ENCODE measurements at places on chromosomes 16 and 17.
A peak's percentile ranks its signal among the peaks of the same experiment; 100 is the strongest.

- no peak for ATAC-seq
Observed at GRCh38 chr16:1450218-1450617, 5.9 kb upstream of the CCDC154 start.

- ATAC-seq, result no peak
Observed at GRCh38 chr17:80177986-80178595, 8.3 kb downstream of the CARD14 start.

- no peak for ATAC-seq
Observed at GRCh38 chr16:85127379-85127723, 15.1 kb upstream of the CIBAR2 start.

GRCh38 chr16:53773150-53773846, 69.3 kb downstream of the FTO start:
- no peak for ATAC-seq

DNA sequence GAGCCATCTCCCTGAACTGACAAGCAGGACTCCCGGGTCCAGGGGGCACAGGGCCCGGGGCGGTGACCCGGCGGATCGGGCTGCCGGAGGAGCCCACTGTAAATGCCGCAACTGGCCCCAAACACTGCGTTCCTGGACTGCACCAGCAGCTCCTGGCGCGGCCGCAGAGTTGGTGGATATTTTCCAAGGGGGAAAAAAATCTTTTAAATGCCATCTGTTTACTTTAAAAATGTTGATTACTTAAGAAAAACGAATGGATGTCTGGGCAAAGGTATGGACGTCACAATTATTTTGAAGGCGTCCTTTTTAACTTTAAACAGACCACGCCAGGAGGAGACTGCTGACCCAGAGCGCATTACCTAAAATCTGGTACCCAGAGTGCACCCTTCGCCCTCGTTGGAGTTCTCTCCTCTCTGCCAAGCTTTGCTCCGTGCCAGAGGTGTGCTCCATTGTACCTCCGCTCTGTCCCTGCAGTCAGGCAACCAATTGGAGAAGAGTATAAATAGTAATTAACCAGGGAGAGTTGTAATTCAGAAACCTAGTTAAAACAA, 3.4 kb downstream of the HS3ST3B1 start:
- ATAC-seq, result no peak

DNA sequence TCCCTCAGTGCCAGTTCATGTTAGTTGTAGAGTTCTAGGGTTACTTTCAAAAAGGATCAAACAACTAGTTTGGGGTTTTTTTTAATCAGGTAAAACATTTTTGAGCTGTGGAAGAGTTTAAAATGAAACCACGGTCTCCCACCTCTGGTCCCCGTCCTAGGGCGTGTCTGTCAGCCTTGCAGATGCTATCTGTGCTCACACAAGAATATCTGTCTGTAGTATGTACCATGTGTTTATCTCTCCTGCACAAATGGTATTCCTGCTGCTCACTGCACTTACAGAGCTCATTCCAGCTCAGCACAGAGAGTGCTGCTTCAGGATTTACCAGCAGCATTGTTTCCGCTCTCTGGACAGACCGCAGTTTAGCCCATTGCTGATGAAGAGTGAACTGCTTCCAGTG, 38.9 kb downstream of the UBN1 start:
- no peak for ATAC-seq

DNA sequence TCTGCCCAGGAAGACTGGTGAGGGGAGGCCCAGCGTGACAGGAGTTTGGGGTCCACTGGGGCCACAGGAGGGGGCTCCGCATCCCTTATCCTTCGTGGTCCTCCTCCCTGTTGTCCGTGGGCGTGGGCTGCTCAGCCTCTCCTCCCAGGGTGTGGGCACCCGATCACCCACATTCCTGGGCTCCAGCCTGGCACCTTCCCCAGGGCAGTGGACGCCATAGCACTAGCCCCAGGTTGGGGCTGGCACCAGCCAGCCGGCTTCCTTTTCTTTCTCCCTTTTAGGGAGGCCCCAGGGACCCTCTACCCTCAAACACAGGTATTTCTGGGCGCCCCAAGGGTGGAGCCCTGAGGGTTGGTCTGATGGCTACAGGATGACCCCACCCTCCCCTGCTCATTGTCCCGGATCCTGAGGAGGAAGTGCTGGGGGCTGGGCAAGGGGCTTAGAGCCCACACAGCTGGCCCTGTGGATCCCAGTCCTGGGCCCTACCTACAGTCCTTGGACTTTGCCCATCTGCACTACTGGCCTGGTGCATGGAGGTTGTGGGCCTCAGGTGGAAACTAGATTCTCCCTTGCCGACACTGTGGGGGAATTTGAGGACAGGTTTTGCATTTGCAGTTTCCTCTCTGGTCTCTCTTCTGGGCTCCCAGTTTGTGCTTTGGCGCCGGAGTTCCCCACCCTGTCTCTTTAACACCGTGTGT, 1.1 kb downstream of the KIF1C start:
- ATAC-seq, result no peak

DNA sequence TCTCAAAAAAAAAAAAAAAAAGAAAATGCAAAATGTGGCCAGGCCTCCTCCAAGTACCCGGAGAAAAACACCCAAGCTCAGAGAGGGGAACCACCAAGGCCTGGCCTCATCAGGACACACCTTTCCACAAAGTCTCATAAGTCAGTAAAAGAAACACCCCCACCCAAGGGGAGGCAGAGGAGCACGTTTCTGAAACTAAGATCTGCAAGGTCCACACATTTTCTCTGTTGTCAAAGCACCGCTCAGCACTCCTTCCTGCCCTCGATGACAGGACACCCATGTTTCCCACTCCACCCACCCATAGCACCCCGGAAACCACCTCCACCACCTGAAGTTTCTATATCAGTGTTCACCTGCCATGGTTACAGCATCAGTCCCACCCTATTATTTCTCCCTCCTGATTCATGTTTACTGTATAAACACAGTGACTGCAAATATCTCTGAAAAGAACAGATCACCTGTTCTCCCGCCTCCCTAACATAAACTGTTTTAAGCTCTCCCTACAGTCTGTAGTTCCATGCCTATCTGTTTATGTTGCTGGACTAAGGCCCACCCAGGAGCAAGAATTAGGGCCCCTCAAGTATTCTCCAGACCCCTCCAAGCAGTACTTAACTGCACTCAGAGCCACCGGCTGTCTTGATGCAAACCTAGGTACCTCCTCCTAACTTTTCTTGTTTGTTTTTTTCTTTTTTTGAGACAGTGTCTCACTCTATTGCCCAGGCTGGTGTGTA, 2.0 kb downstream of the CORO7 start:
- peak; percentile 80 for ATAC-seq

- ATAC-seq, result no peak
Observed at GRCh38 chr17:10772425-10773380, 31.2 kb downstream of the TMEM238L start.

DNA sequence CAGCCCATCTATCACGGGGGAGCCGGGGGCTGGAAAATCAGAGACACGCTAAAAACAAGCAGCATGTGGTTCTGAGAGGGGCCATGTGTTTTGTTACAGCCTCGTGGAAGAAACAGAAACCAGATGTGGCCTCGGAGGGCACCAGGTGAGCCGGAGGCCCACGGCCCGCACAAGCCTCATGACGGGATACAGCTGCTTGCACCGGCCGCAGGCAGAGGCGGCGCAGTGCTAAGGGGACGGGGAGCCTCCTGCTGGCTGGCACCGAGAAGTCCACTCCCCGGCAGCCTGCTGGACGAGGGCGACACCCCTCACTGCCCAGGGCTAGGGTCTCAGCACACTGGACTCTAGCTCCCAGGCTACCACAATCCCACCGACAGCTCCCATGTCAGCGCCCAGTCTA, 19.2 kb downstream of the NDUFAF8 start:
- no peak for ATAC-seq

DNA sequence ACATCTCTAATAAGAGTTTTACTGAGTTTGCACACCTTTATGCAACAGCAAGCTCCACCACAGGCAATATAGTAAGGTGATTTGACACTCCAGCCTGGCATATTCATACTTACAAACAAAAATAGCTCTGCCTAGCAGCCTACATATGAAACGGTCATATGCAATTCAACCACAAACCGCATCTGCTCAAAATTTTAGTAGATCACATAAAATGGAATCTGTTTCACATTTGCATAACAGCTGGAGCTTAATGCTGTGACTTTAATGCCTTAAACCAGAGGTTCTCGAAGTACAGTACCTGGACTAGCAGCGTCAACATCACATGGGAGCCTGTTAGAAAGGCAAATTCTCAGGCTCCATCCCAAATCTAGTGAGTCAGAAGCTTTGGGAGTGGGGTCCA, 578.4 kb downstream of the CDH11 start:
- no peak for ATAC-seq

DNA sequence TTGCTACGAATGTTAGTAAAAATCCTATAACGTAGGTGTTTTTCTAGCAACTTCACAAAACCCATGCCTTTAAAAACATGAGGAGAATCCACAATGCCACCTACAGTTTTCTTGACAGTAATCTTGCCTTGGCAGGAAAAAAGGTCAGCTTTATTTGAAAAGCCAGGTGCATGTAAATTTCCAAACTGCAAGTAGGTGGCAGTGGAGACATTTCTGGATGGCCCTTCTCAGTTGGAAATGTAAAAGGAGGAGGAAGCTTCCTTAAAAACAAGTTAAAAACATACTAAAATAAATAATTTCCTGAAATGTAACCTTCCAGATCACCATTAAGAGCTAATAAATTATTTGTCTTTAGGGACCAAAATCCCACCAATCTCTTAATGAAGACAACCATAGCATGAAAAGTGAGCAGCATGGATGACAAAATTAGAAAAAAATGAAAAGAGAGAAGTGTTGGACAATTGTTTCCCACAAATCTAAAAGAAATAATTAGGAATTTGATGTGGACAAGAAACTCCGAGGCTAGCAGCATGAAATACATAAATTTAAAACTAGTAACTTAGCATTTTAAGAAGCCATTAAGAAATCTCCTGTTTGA, 152.2 kb downstream of the SNX11 start:
- ATAC-seq, result no peak

GRCh38 chr16:21566891-21567414, 32.4 kb upstream of the METTL9 start:
- peak; percentile 25 for ATAC-seq

DNA sequence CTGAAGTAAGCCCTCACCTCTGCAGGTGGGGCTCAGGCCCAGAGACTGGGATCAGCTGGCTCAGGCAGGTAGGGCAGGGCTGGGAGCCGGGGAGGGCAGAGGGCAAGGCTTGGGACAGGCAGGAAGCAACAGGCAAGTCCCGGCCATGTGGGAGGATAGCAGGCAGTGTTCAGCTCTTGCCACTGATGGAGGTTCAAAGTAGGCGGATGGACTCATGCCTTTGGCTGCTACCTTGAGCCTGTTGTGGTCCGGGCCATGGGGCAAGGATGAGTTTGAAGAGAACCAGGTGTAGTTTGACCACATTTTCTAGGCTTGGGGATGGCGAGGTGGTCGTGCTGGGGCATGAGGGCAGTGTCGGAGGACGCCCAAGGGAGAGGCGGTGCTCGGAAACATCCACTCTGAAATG, 2.7 kb downstream of the PRCD start:
- ATAC-seq, result no peak

GRCh38 chr17:45790296-45790922, 6.3 kb downstream of the CRHR1 start:
- ATAC-seq, result no peak

DNA sequence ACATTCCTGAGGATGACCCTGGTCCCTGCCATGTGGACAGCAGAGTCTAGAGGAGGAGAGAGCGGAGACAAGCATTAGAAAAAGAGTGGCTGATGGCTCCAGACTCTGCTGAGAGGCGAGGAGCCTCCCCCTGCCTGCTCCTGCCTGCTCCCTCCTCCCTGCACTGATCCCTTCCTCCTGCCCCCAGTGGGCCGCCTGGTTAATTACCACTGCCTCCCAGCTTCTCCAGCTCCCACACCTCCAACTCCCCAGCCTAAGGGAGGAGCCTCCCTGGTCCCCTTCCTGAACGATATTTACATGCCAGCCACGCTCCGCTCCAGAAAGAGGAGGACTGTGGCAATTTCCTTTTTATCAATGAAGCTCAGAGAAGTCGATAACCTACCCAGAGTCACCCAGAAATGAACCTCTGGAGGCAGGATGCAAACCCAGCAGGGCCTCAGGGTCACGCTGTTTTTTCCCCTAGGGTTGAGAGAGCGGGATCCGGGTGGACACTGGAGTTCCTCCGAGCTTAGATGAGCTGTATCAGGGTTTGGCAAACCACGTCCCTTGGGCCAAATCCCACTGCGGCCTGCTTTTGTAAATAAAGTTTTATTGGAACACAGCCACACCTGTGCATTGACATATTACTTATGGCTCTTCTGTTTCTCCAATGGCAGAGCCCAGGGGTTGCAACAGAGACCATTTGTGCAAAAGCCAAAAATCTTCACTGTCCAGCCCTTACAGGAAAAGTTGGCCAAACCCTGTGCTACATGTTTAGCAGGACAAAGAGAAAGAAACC, 27.1 kb upstream of the JPH3 start:
- no peak for ATAC-seq

- no peak for ATAC-seq
Observed at GRCh38 chr17:77613627-77614026, 344.9 kb upstream of the TNRC6C start.

Data from stimulated activated memory B cell treated with anti-CD40 and anti-IgM and Interleukin-4, amounts not matched to agents 10 μg/mL and 1 μg/mL and 100 μg/mL, for 72 hours (primary cell).